ENCODE measurements at places on chromosomes 1 and 21.
A peak's percentile ranks its signal among the peaks of the same experiment; 100 is the strongest.

DNA sequence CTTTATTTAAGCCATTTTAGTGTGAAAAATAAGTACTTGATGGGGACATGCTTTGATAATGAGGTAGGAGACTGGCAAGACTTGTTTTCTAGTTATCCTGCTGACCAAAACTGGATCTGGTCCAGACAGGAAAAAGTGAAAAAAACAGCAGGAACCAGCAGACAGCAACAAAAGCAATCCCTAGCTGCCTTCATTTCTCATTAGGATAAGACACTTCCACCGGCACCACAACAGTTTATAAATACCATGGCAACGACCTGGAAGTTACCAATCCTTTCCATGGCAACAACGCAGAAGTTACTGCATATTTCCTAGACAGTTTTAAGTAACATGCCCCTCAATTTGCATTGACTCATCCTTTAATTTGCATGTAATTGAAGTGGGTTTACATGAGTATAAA lies 993.8 kb upstream of the NCAM2 start:
- no peak for DNase-seq

- no peak for DNase-seq
Measured at GRCh38 chr1:7453038-7453437, 318.1 kb upstream of the VAMP3 start.

DNA sequence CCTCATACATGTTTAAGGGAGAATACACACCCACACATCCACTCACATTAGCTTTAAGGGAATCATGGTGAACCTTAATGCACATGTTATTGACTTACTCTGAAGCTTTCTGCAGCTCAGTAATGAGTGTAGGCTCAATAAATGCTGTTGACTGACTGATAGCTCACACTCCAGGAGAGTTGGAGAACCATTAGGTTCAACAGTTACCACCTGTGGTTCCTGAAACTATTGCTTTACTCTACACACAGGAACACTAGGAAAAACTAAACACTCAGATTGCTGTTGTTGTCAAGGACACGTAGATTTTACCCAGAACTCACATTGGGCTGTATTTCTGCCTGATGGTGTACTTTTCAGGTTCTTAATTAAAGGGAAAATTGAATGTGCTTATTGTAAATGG lies 37.3 kb downstream of the ZC3H11B start:
- DNase-seq = no peak

GRCh38 chr1:26066857-26067256 lies 573 bp downstream of the TRIM63 start:
- DNase-seq = no peak

- no peak for DNase-seq
Measured at GRCh38 chr1:209960926-209961325, 22.9 kb downstream of the SYT14 start.

GRCh38 chr1:118558933-118559332 lies 373.9 kb upstream of the SPAG17 start:
- DNase-seq = no peak

DNA sequence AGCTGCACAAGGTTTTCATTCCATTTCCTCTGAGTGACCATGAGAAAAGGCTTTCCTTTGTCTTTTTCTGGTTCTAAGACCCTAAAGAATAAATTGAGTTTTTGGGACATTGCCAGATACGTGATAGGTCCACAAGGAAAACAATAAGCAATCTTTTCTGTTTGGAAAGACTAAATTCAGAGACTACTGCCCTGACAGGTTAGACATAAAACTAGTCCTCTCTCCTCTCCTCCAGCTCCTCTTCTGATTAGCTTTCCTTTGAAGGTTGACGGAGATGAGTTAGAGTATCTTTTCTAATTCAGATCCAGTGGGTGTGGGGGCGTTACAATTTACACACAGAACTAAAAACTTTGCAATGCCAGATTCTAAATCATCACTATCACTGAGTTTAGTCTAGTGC lies 57.8 kb upstream of the C1orf53 start:
- no peak for DNase-seq

DNA sequence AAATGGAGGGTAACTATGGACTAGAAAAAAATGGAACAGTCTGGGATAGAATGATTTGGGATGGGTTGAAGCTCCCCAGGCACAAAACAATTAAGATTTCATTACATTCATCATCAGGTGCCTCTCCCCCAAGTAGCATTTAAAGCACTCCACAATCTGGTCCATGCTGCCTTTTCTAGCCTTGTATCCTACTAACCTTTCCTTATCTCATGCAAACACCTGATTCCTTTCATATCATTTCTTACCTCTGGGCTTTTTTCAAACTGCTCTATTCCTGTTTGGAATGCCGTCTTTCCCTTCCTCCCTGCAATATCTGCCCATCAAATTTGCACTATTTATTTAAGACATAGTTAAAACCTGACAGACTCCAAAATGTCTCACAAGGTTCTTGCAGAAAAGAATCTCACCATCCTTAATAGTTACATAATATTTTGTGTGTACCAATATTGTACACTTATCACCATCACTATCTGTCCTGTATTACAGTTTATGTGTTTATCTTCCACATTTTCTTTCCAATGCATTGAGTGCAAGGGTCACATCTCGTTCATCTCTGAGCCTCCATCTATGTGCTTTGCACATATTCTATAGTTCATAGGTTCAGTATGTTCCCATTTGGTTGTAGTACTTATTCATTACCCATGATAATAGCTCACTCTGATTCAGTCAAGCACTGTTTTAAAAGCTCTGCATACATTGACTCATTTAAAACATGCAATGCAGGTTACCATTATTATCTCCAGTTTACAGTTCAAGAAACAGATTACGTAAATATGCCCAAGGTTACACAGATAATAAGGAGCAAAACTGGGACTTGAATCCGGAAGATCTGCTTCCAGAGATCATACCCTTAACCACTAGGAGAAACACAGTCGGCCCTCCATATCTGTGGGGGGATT lies 16.1 kb upstream of the SHCBP1L start:
- no peak for DNase-seq

- no peak for DNase-seq
Measured at GRCh38 chr1:211548321-211549091, 30.5 kb downstream of the SLC30A1 start.

- DNase-seq = no peak
Measured at GRCh38 chr1:54372978-54373377, 33.2 kb downstream of the SSBP3 start.

DNA sequence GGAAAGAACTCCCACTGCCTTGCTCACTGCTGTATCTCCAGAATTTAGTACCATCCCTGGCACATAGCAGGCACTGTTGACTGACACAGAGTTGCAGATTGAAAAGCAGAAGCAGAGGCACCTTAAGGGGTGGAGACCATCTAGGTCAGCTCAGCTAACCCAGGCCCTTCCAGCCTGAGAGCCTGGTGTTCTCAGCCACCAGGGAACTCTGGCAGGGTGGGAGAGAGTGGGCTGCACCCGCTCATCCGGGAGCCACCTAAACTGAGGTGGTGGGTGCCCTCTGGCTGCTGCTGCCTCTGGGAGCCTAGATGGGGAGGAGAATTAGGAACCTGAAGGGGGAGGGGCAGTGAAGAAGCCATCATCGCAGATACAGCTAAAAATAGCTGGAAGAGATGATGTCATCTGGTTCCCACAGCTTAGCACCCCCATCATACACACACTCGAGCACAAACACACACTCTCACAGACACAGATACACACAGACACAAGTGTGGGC lies 1.5 kb upstream of the TSPAN1 start:
- DNase-seq = no peak

DNA sequence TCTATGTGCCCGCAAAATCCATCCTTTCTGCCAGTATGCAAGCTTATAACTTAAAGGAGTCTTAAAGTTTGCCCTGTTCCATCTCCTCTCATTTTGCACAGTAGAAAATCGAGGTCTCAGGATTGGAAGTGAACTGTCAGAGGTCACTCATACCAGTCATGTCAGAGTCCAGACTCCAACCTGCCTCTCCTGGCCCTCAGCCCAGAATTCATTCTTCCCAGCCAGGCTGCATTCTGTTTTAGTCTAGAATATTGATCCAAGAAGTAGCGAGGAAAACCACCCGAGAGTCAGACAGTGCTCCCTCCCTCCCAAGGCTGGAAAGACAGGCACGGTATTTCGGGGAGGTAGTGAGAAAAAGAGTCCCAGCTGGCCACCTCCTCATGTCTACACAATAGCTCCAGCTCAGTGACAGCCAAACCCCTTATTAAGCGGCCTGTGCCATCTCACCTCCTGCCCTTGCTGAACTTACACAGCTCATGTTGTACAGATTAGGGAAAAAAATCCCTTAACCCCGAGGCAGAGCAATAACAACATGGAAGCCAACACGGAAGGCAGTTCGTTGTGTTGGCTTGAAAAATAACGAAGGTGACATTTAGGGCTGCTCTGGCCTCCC lies 89.4 kb downstream of the OMA1 start:
- peak; percentile 84 for DNase-seq

DNA sequence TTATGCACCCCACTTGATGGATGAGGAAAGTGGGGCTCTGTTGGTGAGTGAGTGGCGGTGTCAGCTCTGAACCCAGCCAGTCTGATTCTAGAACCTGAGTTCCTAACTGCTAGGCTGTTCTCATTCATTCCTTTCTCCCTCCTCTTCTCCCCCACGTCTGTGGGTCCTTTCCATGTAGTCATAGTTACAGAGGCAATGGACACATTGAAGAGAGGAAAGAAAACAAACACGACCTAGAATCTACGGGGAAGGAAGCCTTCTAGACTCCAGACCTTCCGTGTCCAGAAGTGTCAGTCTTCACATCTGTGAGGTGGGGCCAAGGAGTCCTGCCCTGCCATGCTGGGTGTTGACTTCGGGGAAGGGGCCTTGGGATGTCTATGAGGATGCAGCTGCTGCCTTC lies 115.8 kb upstream of the WNT4 start:
- DNase-seq = no peak

DNA sequence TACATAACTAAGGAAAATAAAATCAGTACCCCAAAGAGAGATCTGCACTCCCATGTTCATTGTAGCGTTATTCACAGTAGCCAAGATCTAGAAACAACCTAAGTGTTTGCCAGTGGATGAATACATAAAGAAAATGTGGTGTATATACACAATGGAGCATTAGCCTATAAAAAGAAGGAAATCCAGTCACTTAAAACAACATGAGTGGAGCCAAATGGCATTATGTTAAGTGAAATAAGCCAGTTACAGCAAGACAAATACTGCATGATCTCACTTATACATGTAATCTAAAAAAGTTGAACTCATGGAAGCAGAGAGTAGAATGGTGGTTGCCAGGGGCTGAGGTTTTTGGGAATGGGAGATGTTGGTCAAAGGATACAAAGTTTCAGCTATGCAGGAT lies 508.3 kb upstream of the B3GALT2 start:
- no peak for DNase-seq

DNA sequence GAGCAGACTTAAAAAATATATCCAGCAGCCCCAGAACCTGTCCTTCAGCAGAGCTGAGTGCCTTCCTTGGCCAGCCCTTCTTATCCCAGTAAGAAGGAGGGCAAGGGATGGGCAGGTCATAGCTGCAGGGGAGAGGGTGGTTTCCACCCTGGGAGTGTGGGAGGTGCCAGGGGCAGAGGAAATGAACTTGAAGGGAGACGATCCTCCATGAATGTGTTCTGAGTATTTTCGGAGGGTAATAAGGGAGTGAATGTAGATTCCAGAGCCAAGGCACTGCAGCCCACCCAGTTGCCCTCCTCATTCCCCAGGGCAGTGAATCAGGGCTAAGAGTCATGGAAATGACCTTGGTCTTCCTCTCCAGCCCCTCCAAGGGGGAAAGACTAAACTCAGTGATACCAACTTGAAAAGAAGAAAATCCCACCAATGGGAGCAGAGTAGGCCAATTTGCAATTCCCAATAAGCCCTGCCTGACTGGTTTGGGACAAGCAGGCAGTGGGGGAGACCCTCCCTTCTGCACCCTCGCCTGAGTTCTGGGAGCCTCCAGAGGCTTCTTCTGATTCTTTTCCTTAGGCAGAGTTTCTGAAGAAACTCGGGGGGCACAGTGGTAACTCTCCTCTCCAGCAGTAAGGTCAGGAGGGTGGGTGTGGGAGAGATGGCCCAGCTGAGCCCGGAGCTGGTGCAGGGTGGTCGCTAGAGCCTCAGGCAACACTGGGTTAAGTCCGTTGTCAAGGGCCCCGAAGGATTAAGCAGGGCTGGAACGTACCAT lies 4.2 kb downstream of the MYOG start:
- DNase-seq = peak; percentile 16

- no peak for DNase-seq
Measured at GRCh38 chr1:228827019-228827418, 91.7 kb downstream of the RHOU start.

DNA sequence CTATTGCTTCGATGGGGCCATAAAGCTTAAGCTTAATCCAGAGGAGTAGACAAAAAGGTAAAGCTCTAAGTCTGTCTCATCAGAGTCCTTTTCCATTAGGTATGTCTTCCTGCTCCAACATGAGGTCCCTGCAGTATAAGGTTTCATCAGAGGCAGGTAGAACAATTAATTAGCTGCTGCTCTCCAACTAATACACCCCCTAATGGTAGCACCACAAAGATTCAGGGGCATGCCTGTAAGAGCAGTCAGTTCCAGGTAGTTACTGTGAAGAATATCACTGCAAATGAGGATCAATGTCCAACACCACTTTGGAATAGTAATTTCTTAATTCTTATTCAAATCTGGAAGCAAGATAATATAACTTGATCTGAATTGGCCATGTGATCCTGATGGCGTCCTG lies 160.3 kb upstream of the ESRRG start:
- DNase-seq = no peak

GRCh38 chr1:102861247-102861646 lies 247.1 kb downstream of the COL11A1 start:
- DNase-seq = no peak

- DNase-seq = no peak
Measured at GRCh38 chr1:206729507-206729906, 41.1 kb upstream of the IL19 start.

All from right lobe of liver (tissue), 6 donors.